Stimulated activated CD8-positive, alpha-beta memory T cell treated with anti-CD3 and anti-CD28 coated beads, Interleukin-7, amount 100 ng/mL, for 24 hours (primary cell): ENCODE measurements at places on chromosomes 12 and 14.

GRCh38 chr14:79831195-79831892 lies 380.0 kb downstream of the DIO2 start:
- no peak for DNase-seq

GRCh38 chr14:51954657-51955056 lies 34.7 kb upstream of the RTRAF start:
- no peak for DNase-seq

- DNase-seq: no peak
Measured at GRCh38 chr12:2697057-2697800, 97.5 kb upstream of the FKBP4 start.

- no peak for DNase-seq
Measured at GRCh38 chr12:30837595-30837994, 82.8 kb upstream of the CAPRIN2 start.

- no peak for DNase-seq
Measured at GRCh38 chr12:51028126-51028812, 2.1 kb upstream of the SLC11A2 start.
